Stimulated activated CD8-positive, alpha-beta memory T cell treated with anti-CD3 and anti-CD28 coated beads, Interleukin-4, amount 100 ng/mL, for 24 hours (primary cell): ENCODE measurements at places on chromosomes 16 and 17.

DNA sequence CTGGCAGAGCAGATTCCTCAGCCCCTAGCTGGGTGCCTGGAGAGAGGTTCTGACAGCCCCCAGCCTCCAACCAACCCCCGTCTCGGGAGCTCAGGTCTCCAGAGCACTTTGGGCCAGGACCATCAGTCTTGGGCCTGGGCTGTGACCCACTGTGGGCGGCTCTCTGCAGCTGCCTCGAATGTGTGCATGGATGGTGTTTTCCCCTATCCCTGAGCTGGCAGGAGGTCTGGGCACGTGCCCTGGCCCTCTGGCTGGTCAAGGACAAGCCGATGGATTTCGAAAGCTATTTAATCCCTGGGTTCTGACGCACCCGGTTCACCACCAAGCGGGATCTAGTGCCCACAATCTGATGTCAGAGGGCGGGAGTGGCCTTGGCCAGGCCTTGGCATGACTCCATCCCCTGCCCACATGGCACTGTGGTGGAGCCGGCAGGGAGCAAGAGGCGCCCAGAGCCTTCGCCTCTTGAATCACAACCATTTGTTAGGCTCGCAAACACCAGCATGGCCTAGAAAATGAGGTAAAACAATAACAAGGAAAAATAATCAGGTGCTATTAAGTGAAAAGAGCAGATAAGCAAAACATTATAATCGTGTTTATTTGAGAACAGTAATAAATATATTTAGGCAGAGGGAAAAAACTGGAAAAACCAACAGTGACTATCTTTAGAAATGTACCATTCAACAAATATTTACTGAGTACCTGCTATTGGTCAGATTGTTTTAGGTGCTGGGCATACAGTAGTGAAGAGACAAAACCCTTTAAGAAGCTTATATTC, 69.3 kb upstream of the TOB1 start:
- DNase-seq, result no peak

GRCh38 chr17:57110152-57110542, 25.1 kb downstream of the AKAP1 start:
- DNase-seq, result no peak

- no peak for DNase-seq
These were observed 524 bp downstream of the STRADA start for GRCh38 chr17:63741143-63741407.

DNA sequence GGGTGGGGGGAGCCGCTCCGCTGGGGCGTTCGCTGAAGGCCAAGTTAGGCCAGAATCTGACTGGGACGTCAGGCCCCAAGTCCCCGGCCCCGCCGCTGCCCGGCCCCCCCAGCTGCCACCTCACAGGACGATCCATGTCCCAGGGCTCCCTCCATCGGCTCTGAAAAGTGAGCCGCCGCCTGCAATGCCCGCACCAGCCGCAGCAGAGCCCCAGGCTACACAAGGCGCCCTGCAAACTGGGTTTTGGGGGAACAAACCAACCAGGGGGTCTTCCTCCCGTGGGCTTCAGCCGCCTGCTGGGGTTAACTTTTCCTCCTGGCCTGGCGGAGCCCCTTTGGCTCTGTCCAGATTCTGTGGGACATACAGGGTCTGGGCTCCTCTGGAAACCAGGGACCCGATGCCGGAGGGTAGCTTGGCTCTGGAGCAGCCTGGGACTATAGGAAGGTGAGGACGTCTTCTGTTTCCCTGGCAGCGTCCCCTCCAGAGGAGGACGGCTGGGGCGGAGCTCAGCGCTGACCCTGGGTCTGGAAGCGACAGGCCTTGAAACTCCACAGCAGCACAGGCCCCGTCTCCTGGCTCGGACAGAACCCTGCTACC, 835 bp downstream of the NME4 start:
- no peak for DNase-seq

- DNase-seq, result no peak
These were observed 84.6 kb downstream of the C16orf78 start for GRCh38 chr16:49458243-49458642.

- no peak for DNase-seq
These were observed 122.1 kb downstream of the RGS9 start for GRCh38 chr17:65259281-65259680.

GRCh38 chr16:77617996-77618395, 104.3 kb upstream of the NUDT7 start:
- DNase-seq, result no peak

DNA sequence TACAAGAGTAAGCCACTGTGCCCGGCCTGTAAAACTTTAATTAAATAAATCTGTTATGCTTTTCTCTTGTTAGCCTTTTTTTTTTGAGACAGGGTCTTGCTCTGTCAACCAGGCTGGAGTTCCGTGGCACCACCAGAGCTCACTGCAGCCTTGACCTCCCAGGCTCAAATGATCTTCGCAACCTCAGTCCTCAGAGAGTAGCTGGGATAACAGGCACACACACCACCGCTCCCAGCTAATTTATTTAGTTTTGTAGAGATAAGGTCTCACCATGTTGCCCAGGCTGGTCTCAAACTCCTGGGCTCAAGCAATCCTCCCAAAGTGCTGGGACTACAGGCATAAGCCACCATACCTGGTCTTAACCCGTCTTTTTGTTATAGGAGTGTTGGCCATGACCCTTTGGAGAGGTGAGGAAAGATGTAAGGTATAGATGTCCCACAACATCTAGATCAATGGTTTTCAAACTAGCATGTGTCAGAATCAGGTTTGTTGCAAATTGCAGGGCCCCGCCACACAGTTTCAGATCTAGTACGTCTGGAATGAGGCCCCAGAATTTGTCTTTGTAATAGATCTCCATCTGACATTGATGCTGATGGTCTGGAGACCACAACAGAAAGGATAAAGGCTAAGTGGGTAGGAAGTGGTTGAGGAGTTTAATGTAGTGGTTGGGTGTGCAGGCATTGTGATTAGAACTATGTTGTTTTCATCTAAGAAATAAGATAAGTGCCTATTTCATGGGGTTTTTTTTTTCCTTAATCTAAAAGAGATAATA, 4.3 kb upstream of the GGA2 start:
- no peak for DNase-seq

DNA sequence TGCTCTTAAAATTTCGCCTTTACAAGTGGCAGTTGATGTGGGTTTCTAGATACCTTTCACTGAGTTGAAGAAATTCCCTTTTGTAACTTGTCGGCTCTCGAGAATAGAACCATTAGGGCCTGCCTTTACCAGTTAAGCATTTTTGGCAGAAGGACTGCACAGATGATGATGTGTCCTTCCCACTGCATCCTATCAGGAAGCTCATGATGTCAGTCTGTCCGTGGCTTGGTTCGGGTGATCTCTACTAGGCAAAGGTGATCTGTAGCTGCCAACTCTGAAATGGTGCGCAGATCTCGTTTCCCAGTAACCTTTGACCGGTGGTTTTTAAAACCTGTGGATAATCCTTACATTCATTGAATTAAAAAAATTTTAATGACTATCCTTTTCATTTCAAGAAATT, 49.7 kb downstream of the ZNRF1 start:
- no peak for DNase-seq

DNA sequence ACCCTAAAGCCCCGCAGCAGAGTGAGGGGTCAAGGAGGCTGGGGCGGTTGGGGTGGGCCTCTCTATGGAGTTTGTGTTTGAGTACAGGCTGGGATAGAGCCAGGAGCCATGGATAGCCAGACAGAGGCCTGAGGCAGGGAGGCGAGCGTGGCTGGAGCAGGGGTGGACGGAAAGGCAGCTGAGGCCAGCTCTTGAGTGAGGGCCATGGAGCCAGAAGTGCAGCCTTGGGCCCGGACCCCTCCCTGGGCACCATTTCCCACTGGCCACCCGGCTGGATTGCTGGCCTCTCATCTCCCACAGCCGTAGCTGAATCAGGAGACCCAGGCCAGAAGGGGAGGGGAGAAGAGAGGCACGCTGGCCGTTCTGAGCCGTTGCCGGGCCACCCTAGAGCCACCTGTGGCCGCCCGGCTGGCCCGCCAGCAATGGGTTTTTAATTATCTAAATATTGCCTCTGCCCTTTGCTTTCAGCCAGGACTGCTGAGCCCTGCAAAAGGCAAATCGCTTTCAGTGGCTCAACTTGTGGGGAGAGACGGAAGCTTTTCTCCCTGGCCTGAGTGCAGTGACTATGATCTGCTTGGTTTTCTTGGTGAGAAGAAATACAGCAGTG, 75.2 kb upstream of the GSE1 start:
- no peak for DNase-seq

DNA sequence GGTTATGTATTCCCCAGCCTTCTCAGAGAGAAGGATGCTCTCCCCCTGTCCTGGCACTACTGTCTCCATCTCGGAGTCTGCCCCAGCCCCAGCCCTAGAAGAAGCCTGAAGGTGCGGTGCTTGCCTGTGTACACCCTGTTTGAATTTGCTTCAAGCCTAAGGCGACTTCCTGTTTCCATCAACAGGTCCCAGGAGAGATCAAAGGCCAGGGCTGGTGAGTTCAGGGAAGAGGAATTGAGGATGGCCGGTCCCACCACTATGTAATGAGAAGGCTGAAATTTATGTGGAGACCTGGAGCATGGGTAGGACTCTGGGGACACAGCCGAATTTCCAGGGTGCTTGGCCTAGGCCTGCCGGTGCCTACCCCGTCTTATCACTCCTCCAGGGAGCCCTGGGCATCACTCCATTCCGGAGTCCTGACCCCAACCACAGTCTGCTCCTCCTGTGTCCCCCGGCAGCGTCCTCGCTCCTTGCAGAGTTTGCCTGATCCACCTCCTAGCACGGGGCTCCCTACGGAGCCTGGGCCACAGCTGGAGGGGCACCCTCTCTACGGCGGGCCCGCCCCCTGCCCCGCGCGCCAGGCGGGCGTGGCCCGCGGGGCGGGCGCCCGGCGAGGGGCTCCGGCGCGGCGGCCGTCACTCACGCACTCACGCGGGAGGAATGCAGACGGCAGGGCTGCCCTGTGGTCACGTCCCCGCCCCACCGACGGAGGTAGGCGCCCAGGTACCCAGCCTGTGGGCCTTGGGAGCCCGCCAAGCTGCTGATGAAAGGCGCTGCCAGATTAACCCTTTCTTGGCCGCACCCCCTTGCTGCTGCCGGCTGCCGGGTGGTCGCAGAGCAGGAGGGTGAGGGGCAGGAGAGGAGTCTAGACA, 53.8 kb upstream of the TAC4 start:
- DNase-seq, result no peak
